ENCODE measurements at places on chromosomes 12 and 14. TPM values are rescaled to one million over a fixed set of nuclear protein-coding genes. Genes with fewer than 3 reads are reported as not detected.
A peak's percentile ranks its signal among the peaks of the same experiment; 100 is the strongest.

GRCh38 chr12:78085542-78086182, 255.0 kb downstream of the NAV3 start:
- peak; percentile 65 for DNase-seq

DNA sequence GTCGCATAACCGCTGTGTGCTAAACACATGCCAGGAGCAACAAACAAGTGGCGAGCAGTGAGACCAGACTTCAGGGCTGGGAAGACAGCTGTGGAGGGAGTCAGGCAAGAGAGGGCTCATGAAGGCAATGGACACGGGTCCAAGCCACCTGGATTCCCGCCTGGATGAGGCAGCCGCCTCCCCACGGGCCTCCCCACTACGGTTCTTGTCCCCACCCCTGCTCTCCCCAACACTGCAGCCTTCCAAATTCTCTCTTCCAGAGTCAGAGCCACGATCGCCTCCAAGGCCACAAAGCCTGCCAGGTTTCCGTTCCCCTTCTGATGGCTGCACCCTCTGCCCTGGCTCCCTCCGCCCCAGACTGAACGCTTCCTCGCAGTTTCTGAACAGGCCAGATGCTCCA, 36.1 kb upstream of the PIWIL1 start:
- no peak for DNase-seq

DNA sequence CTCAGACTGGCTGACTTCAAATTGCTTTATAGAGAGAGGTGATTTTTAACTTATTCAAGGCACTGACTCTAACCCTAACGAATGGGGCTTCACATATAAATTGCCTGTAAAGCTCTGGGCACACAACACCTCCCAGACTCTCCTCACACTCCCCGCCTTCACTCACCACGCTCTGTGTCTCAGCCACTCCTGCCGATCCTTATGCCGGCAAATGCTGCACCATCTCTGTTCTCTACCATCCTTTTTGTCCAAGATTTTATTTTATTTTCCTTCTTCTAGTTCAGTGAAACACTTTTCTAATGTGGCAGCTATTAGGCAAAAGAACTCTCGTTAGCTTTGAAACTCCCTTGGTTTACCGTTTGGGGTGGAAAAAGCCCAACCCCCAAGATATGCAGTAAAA, 446.1 kb upstream of the TMEM132C start:
- no peak for DNase-seq

DNA sequence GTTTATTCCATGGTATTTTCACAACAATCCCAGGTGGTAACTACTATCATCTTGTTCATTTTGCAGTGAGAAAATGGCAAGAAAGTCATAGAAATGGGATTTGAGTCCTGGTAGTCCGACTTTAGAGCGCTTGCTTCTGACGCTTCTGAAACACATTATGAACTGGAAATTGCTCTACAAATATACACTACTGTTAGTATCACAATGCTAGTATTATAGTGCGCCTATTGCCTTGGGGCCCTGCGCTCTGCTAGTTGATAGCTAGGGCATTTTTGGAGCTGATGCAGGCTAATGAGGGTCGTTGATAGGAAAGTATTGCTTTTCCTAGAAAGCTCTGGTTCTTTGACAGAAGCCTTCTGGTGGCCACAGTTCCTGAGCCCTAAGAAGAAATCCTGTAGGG, 61.0 kb downstream of the ETV6 start:
- DNase-seq: no peak

DNA sequence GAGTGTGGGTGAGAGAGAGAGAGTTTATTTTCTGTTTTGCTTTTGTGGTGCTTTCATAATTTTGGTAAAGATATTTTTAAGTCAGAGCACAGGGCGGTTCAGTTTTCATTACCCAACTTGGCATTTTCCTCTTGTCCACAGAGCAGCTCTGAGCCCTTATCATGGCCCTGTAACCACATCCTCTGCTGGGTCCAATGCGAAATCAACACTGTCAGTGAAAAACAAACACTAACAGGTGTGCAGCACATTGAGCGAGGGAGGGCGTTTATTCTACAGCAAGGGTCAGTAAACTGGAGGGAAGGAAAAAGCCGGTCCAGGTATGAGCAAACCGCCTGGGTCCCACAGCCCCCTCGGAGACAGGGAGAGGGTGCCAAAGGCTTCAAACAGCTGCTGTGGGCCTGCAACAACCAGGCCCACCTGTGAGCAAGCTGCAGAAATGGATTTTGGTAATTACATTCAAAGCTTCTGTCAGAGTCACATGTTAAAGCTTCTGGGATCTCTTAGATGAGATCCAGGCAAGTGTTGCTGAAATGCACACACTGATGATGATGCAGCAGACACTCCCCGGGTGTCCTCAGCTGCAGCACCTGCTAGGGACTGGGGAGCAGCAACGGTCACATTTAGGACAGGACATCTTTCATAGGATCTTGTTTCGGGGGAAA, 132.7 kb upstream of the DYRK2 start:
- DNase-seq: no peak

- no peak for DNase-seq
These were observed 56.3 kb downstream of the ABCC9 start for GRCh38 chr12:21884936-21885335.

DNA sequence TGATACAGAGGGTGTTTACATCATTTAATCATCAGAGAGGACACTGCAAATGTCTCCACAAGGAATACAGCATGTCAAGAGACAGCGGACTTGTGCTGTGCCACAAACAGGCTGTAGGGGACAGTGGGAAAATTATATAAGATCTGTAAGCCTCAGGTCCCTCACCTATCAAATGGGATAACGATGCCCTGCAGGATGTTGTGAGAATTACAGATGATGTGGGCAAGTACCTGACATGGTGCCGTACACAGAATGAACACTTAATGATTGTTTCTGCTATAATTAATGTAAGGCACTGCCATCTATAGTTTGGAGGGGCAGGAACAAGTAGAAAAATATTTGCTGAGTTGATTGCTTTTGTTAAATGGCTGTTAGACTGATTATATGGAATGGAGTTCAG, 81.9 kb upstream of the GTF2A1 start:
- DNase-seq: no peak

DNA sequence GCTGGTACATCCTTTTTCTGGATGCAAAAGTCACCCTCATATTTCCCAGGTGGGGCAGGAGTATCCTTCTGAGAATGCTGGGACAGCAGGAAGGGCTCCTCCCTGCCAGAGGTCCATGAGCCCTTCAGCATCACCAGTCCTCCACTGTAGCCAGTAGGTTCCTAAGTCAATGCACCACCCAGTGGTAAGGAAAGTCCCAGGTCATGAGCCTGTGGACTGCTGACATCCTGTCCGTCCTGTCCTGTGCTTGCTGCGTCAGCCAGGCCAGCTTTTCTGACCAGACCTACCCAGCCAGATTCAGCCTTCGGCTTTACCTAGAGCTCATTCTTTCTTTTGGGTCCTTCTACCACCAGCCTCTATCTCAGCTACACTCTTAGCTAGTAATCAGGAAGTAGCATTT, 23.0 kb upstream of the ACTN1 start:
- no peak for DNase-seq

GRCh38 chr14:24909523-24910302, 140.2 kb downstream of the STXBP6 start:
- no peak for DNase-seq

- no peak for DNase-seq
These were observed 31.0 kb downstream of the NFYB start for GRCh38 chr12:104106965-104107364.

DNA sequence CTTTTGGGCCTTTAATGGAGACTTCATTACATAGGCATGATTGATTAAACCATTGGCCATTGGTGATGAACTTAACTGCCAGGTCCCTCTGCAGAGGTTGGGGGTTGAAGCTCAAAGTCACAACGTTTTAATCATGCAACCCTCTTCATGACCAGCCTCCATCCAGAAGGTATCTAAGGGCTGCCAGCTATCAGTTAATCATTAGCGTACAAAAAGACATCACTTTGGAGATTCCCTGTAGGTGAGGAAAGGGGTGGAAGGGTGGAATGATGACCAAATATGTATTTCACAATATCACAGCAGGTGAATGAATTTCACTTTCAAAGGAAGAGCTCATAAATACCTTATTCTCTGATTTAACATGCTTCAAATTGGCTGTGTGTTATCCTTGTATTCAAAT, 92.0 kb downstream of the MIPOL1 start:
- DNase-seq: no peak

DNA sequence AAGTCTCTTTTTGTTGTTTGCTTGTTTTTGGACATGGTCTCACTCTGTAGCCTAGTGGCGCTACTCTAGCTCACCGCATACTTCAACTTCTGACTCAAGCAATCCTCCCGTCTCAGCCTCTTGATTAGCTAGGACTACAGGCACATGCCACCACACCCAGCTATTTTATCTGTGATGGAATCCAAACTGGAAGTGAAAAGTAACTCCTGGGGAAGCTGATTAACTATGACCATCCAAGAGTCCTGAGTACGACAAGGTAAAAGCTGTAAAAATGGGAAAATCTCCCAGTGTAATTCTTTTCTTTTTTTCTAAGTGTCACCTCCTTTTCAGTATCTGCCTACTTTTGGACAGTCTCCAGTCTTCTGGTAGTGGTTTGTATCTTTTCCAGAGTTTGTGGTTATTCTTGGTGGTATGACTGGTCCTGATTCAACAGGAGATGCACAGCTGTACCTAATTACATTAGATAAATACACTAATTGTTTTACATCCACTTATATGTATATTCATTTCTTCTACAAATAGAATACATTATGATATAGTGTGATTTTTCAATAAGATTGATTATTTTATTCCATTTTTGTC, 97.8 kb downstream of the SLC6A15 start:
- DNase-seq: no peak

- DNase-seq: no peak
These were observed 276.8 kb downstream of the ADGRD1 start for GRCh38 chr12:131230340-131231031.

GRCh38 chr14:35159742-35160409, 37.5 kb downstream of the PRORP start:
- DNase-seq: peak; percentile 98

DNA sequence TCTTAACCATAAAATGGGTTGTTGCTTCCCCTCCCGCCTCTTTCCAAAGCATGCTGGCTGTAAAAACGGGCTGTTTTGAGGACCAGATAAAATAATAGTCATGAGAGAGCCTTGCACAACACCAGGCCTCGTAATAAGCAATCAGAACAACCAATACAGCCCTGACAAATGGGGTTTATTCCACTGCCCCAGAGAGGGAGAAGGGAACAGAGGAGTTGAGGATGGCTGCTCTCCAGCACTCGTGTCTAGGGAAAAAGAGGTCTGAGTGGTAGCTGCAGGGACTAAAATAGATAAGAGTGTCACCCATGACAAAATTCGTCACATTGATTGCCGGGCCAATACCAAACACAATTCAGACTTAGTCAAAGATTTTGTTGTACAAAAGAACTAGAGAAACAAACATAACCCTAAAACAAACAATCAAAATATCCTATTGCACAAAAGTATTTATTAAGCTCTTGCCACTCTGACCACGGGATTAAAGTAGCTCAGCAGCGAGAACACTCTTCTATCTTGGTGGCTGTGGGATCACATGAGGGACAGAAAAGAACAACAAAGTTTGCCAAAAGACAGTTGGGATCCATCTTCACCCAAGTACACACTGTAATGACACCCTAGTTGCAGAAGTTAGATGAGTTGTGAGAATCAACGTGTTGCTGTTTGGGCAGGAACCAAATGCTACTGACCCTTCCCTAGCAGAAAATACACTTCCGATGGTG, 188.0 kb downstream of the FOXN3 start:
- DNase-seq: no peak

DNA sequence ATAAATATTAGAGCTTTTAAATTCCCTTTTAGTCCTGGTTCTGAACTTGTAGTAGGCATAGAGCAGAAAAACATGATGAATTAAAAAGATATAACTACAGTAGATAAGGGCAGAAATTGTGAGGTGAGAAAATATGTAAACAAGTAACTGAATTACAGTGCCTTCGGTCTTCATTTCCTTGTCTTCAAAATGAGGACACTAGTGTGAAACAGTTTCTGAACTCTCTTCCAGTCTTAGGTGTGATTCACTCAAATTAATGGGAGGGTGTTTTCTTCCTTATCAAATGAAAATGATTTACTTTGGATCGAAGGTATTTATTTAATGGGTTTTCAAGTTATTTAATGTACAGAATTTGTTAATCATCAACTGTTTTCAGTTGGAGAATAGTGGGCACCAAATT, 1.5 kb downstream of the FGD4 start:
- no peak for DNase-seq

DNA sequence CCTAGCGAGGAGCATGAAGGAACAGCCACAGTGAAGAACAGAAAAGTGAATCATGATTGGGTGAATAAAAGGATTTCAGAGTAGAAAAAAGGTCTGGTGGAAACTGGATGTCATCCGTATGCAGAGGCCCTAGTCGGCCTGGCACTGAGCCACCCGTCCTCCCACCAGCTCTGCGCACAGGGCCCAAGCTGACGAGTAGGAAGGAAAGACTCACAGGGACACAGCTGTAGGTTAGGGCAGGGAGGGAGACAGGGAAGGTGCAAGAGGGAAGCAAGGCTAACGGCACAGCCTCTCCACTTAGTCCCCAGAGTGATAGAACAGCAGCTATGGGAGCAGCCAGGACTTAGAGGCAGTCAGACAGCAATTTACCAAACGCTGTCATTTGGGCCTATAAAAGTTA, 112.6 kb downstream of the KCNK10 start:
- DNase-seq: no peak

DNA sequence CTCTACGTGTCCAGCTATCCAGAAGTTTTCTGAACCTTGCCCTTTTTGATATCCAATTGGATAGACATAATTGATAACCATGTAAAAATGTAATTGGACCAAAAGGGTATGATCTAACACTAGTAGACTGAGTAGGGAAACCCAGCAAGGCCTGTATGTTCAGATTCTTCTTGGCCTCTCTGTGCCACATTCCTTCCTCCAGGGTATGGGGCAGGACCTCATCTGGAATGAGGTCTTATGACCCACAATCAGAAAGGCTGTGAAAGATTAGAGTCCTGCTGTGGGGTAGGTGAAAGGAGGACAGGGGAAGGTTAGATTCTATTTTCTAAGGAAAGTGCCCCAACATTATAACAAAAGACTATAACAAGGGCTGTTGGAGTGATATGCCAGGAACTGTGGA, 51.3 kb upstream of the A2ML1 start:
- DNase-seq: no peak

- DNase-seq: no peak
These were observed 225.6 kb upstream of the ARID2 start for GRCh38 chr12:45503899-45504298.

TXNDC16 gene
- total RNA-seq: 3.2 TPM

GPR68 gene
- total RNA-seq: 2.5 TPM

HHIPL1 gene
- 0.46 TPM for total RNA-seq

SCNN1A gene
- 3.2 TPM for total RNA-seq

EPYC gene
- total RNA-seq: not detected

PIWIL1 gene
- 0.04 TPM for total RNA-seq

FAM161B gene
- total RNA-seq: 2.2 TPM

INSM2 gene
- not detected for total RNA-seq

DHRS4L2 gene
- total RNA-seq: 27.7 TPM
